Motor neuron (in vitro differentiated cells): ENCODE measurements at places on chromosomes 2 and 18. TPM values are rescaled to one million over a fixed set of nuclear protein-coding genes. Genes with fewer than 3 reads are reported as not detected.

- ATAC-seq: no peak
These were observed 20.2 kb downstream of the CACNB4 start for GRCh38 chr2:152078662-152079061.

DNA sequence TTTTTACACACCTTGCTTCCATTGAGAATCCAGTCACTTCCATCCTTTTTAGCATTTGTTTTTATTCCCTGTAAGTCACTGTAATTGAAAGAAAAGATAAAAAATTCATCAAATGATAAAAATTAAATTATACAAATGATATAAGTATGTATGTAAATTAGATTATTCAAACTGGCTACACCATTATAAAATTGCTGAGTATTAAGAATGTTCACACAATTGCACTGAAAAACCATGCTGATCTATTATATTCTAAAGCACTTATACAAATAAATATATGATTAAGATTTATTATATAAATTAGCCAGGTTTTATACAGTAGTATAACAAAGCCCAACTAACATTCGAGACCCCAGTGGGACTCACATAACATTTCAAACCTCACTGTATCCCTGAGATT, 15.1 kb downstream of the ACADL start:
- no peak for ATAC-seq

- ATAC-seq: no peak
These were observed 22.1 kb downstream of the B3GNT2 start for GRCh38 chr2:62217970-62218369.

GRCh38 chr2:129188451-129188850, 791.0 kb upstream of the RAB6C start:
- no peak for ATAC-seq

GRCh38 chr18:75562216-75562615, 134.7 kb upstream of the SMIM21 start:
- no peak for ATAC-seq

DNA sequence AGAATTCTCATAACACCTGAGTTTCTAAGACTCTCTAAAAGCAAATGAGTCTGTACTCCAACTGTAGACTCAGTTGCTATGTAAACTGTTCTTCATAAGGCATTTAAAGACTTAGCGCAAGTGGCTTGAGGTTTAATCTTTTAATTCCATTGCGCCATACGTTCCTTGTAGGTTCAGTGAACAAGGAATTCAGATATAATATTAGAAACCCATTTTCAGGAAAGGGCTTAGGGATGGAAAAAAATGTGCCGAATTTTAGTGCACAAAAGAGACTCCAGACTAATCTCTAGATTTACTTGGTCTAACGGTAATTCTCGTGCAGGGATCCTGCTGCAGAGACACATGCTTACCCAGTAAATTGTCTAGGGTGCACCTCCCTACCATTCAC, 268.9 kb upstream of the TANK start:
- ATAC-seq: no peak

Gene GRP
- total RNA-seq: not detected in 2 replicates

Gene GALNT3
- total RNA-seq: 1.9 and 3.5 TPM in 2 replicates
